T-helper 1 cell (primary cell): ENCODE measurements at places on chromosomes 3 and 15.
A peak's percentile ranks its signal among the peaks of the same experiment; 100 is the strongest.

DNA sequence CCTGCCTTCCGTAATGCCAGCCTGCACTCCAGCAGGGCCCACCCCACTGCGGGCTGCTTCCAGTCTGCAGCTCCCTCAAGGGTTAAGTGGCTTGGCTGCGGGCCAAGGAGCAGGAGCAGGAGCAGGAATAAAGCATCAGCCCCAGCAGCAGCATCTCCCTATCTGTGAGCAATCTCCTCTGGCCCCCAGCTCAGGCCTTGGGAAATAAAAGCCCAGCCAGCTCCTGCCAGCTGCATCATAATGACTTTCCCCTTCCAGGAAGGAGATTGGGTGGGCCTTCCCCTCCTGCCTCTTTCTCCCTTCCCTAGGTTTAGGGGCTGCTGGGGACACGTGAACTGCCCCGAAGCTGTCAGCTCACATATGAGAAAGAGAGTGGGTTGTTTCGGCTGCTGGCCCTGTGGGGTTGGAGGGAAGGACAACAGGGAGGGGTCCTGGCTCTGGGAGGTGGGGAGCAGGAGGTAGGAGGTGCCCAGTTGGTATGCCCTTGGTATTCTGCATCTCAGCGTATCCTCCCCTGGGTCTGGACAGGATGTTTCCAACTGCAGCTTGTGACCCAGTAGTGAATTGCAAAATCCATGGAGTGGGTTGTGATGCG, 34.6 kb upstream of the FGD5 start:
- no peak for DNase-seq

DNA sequence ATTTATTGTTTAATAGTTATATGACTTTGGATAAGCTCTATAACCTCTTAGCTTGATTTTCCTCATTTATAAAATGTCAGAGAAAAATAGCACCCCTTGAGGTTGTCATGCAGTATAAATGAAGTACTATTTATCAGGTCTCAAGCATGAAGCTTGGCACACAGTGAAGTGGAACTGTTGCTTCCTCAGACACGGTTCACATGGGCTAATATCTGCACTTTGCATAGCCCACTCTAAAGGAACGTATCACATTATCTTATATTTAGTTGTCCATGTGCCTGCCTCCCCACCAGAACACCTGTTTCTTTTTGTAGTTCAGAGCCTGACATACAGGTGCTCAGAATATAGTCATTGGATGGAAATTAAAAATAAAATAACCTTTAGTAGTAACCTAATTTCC, 273.7 kb downstream of the SOX2 start:
- DNase-seq, result no peak

DNA sequence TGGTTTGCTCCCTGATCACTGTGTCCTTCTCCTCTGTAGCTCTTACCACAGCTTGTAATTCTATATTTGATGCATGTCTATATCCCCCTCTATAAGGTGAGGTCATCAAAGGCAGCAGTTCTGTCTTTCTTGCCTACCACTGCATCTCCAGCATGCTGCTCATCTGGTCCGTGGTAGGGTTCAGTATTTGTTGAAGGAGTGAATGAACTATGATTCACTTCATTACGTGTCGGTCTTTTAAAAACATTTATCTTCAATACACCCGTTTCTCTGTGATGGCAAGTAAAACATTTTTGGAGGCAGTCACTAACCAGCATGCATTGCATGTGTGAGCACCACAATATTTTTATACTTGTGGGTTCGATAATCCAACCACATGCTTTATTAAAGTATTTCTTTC, 27.6 kb downstream of the CHST14 start:
- DNase-seq, result no peak

GRCh38 chr3:10839167-10839566, 23.1 kb downstream of the SLC6A11 start:
- no peak for DNase-seq

DNA sequence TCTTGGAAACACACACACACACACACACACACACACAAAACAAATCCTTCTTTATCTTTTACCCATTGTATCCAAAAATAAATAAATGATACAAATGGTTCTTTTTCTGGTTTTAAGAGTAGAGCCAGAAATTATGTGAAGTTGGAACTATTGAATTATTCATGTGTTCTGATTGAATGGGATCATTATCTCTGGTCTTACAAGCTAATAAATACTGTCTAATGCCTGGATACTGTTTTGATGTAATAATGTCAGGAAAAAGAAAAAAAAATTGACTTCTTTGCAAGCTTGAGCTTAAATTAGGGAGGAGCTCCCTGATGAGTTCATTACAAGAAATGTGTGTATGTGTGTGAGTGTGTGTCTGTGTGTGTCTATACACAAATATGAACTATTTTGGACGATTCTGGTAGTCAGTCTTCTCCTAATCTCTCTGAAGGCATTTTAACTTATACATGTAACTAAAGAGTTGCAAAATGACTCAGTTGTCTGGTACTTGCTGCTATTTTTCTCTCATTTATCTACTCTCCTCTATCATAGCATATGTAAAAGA, 507.2 kb upstream of the AGTR1 start:
- DNase-seq, result no peak

GRCh38 chr3:72079369-72079872, 294.5 kb upstream of the PROK2 start:
- no peak for DNase-seq

DNA sequence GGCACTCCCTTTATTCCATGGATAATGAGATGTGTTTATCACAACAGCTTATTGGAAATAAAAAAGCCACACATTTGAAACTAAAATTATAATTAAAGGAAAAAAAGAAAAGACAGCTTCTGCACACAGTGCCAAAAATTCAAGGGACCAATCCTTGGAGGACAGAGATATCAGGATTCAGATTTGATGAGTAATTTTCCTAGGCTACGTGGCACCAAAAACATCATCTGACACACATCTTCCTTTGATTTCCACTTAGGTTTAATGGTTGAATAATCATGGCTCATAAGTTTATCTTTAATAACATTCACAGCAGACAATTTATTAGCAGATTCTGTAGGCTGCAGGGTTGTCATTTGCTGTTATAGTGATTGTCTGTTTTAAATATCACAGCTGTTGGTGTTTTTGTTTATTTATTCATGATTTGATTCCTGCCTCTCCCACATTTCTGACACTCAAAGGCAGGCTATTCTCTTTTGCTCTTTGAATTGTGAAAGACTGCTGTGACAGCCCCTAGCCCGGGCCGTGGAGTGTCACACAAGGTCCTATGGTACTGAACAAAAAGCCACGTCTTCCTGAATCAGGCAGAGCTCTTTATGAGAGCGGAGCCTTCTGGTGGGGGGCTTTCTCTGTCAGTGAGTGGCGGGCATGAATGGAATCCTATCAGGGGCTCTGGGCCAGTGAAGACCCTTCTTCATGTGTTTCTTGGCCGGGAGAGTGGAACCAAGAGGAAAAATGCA, 708.5 kb downstream of the SQOR start:
- no peak for DNase-seq

DNA sequence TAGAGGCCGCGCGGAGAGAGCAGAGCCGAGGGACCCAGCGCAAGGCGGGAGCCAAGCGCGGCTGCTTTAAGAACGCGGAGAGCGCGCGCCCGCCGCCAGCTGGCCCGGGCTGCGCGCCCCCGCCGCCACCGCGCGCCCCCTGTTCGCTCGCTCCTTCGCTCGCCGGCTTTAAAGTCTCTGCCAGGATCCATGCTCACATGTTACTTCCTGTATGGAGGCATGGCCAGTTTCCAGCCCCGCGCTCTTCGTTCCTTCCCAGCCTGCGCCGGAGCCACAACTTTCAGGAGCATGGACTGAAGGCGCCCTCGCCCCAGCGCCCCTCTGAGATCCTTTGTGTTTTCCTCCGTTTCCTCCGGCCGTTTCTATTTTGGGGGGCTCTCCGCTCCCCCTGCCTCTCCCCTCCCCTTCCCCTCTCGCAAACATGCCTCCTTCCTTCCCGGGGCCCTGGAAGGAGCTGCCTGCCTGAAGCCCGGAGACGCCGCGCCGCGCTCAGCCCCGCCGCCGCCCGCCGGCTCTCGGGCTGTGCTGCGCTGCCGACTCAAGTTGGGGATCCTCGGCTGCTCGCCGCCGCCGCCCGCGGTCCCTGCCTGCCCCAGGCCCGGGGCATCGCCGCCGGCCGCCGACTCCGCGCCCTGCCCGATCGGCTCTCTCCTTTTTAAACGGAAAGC, at the start of gene PTPRG:
Gene PTPRG, plus strand, starts transcription at position 198 of the 668 bp plus-strand sequence. CDS start 717 bp downstream, outside the sequence.
- no peak for DNase-seq

GRCh38 chr3:171028025-171028778, 1.7 kb upstream of the SLC2A2 start:
- DNase-seq, result no peak

GRCh38 chr15:96505014-96505413, 174.5 kb downstream of the NR2F2 start:
- DNase-seq, result no peak

- no peak for DNase-seq
Observed at GRCh38 chr3:164940745-164941144, 137.6 kb downstream of the SI start.

- no peak for DNase-seq
Observed at GRCh38 chr3:115469649-115470048, 153.7 kb upstream of the GAP43 start.

- no peak for DNase-seq
Observed at GRCh38 chr15:81225161-81225671, 28.5 kb downstream of the IL16 start.

DNA sequence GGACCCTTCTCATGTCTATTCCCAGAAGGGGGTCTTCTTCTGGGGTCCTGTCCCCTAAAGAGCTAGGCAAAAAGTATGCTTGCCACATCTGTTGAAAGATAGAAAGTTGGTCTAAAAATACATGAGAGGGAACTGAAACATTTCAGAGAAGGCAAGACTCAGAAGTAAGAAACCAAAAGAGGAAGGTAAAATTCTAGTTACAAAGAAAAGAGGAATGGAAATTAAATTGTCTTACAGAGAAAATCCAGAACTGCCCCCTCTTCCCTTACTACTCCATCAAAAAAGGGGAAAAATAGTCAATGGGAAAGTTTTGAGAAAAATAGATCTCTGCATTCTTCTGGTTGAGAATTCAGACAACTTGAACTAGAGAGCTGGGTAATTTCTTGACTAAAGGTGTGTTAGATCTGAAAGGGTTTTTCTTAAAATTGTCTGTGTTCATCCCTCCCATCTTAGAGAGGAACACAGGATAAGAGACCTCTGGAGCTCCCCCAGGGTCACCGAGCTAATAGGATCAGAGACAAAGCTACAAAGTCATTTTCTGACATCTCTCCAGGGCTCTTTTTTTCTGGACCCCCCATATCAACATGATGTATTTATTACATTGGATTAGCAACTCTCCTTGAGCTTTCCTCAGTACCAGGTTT, 32.3 kb upstream of the CCR2 start:
- DNase-seq, result no peak

DNA sequence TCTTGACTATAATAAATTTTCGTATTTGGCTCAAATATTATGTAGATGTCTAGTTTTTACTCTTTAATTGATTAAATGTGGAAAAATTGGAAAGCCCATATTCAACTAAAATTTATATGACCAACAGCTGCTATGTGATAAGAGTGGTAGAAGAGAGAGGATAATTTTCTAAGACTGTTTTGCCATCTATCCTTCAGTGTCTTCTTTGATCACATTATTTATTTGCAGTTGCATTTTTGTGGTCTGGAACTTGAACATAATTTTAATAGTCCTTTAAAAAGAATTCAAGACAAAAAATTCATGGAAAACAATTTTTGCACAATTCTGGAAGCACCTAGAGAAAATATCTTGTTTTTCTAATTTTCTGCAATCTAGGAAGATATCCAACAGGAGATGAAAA, 213.3 kb upstream of the THBS1 start:
- DNase-seq, result no peak

DNA sequence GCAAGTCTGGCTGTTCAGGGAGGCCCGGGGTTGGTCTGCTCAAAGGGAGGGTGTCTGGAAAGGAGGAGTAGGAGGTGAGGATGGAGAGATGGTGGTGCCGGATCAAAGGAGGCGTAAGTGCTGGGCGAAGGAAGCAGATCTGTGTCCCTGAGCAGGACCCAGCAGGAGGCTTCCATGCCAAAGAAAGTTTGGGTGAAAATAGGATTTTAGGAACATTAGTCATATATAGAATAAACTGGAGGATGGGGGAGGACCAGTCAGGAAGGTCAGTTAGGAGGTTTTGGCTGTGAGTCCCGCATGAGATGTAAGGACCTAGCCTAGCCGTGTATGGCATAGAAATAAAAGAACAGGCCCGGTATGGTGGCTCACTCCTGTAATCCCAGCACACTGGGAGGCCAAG, 28.6 kb upstream of the VPS8 start:
- DNase-seq, result no peak

DNA sequence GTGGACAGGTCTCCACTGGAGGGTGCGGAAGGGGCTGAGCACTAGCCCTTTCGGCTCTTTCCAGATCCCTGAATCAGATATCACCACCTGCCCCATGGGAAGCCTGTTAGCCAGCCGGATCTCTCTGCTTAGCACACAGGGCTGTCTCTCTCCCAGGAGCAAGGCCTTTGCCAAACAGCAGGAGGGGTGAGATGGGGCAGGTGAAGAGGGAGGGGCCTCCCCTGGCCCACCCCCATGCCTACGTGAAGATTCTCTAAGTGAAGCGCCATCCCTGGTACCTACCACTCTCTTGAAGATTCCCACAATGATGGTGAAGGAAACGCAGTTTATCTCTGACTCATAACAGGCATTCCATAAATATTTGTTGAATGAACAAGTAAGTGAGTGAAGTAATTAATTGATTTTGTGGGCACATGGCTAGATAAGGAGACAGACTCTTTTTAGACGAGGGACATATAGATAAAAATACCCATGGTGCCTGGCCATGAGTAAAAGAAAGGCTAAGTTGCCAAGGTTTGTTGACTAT, 19.6 kb upstream of the HCN4 start:
- DNase-seq, result no peak

DNA sequence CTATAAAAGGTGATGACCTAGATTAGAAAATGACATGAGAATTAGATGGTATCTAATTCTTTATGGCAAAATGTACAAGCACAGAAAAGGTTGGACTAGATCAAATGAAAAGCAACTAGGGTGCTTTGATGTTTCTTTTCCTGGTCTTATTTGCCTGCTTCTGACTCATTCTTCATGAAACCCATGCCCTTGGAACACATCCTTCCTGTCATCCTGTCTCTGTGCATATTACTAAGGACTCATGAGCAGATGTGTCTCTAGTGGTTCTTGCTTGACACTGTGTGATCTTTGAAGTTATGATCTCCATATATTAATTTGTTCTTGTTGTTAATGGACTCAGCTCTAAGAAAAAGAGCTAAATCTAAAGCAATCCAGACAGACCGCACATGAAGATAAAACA, 314.0 kb downstream of the ERC2 start:
- no peak for DNase-seq

GRCh38 chr3:145696011-145696410, 465.0 kb downstream of the PLOD2 start:
- DNase-seq, result no peak

- peak; percentile 9 for DNase-seq
Observed at GRCh38 chr15:82950746-82951370, 1.7 kb downstream of the HOMER2 start.

GRCh38 chr3:54671511-54671910, 256.3 kb downstream of the LRTM1 start:
- no peak for DNase-seq

- no peak for DNase-seq
Observed at GRCh38 chr15:40235201-40235885, 3.5 kb upstream of the PAK6 start.

GRCh38 chr3:101884776-101885175, 35.5 kb downstream of the NFKBIZ start:
- DNase-seq, result no peak
